ENCODE measurements at places on chromosomes 2 and 18. TPM values are rescaled to one million over a fixed set of nuclear protein-coding genes. Genes with fewer than 3 reads are reported as not detected.

The KCNIP3 gene
- 1.8 TPM for polyA plus RNA-seq

The PLGLB2 gene
- polyA plus RNA-seq: not detected

The PIKFYVE gene
- 8.4 TPM for polyA plus RNA-seq

The HOXD12 gene
- polyA plus RNA-seq: not detected

The SETBP1 gene
- 2.6 TPM for polyA plus RNA-seq

The SP110 gene
- polyA plus RNA-seq: 31.1 TPM

The LINC00305 gene
- polyA plus RNA-seq: 0.44 TPM

The BARD1 gene
- 2.2 TPM for polyA plus RNA-seq

The USP40 gene
- 24.3 TPM for polyA plus RNA-seq

The PXDN gene
- polyA plus RNA-seq: 10.6 TPM

The TUBA3E gene
- polyA plus RNA-seq: not detected

The TMEM37 gene
- 12.7 TPM for polyA plus RNA-seq

The RAB17 gene
- 73.3 TPM for polyA plus RNA-seq

The ARHGAP28 gene
- 1.7 TPM for polyA plus RNA-seq

The CCDC148 gene
- 0.61 TPM for polyA plus RNA-seq
